ENCODE measurements at places on chromosomes 2 and 18. TPM values are rescaled to one million over a fixed set of nuclear protein-coding genes. Genes with fewer than 3 reads are reported as not detected.

Gene CTNNA2
- polyA plus RNA-seq: not detected

Gene GULP1
- not detected for polyA plus RNA-seq

Gene FLACC1
- 0.97 TPM for polyA plus RNA-seq

Gene EMILIN1
- 0.85 TPM for polyA plus RNA-seq

Gene ABCA12
- not detected for polyA plus RNA-seq

Gene ABCG5
- not detected for polyA plus RNA-seq

Gene SULT1C4
- not detected for polyA plus RNA-seq

Gene RPL37A
- 3,268 TPM for polyA plus RNA-seq

Gene SLC9A4
- polyA plus RNA-seq: not detected

Gene ZCCHC2
- 2.9 TPM for polyA plus RNA-seq

Gene IL36A
- polyA plus RNA-seq: not detected

Gene LAMA1
- polyA plus RNA-seq: not detected

DNA sequence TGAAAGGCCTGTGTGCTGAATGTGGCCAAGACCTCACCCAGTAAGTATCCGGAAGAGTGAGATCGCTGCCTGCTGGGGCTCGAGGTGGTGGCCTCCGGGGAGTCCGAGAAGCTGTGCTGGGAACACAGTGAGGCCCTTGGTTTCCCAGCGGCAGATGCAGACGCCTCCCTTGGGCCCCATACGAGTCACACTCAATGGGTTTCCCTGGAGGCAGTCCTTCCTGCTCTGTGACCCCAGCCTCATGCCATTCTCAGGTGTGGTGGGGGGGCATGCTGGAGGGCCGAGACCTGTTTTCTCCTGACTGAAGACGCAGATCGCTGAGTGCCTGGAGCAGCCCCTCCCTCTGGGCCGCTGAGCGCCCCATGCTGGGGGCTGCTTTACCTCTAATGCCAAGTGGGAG is 15.7 kb downstream of the CTDP1 start:
- H3K4me3 ChIP-seq: no peak overlapping the region
- H3K27me3 ChIP-seq: no peaks in the 10 kb centered on the region
- no peak overlapping the region for H3K27ac ChIP-seq
- no peaks in the 10 kb centered on the region for H3K4me1 ChIP-seq

DNA sequence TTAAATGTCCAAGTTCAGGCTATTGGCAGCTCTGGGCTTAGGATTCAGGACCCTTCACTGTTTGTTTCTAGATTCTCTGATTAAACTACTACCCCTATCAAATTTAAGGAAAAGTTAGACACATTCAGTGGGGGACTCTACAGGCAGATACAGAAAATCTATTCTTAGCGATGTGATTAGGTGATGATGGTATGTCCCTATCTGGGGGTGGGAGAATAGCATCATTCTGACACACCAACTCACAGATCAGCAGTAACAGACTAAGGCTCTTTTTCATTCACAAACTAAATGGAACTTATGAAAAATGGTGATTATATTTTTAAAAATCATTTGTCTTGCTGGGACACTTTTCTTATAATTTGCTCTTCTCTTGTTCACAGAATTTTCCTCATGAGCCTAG is 232.9 kb upstream of the CDH2 start:
- H3K4me1 ChIP-seq: no peaks in the 10 kb centered on the region
- no peak for DNase-seq
- no peaks in the 10 kb centered on the region for H3K27me3 ChIP-seq
- no peak overlapping the region for H3K27ac ChIP-seq
- H3K4me3 ChIP-seq: no peak overlapping the region
